ENCODE measurements at places on chromosomes 12 and 14. TPM values are rescaled to one million over a fixed set of nuclear protein-coding genes. Genes with fewer than 3 reads are reported as not detected.

- DNase-seq, result no peak
These were observed 8.2 kb downstream of the GNPNAT1 start for GRCh38 chr14:52783206-52783605.

VCPKMT gene
- 10.0 TPM for total RNA-seq

SOAT2 gene
- total RNA-seq, result not detected

DNA sequence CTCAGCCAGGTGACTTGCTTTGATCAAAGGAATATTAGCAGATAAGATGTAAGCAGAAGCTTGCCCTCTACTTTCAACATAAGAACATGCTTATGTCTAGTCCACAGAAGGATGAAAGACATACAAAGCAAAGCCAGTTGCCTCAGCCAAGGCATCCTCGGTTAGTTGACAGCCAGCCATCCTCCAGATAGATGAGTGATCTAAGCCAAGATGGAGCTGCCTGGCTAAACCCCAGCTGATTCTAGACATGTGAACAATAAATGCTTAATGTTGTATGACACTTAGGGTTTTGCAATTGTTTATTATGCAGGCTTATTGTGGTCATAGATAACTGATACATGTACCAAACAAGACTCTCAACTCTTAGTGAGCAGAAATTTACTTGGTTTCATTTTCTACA is 157.6 kb upstream of the TMTC2 start:
- no peak for DNase-seq

ACOT4 gene
- total RNA-seq, result 3.6 TPM

DNA sequence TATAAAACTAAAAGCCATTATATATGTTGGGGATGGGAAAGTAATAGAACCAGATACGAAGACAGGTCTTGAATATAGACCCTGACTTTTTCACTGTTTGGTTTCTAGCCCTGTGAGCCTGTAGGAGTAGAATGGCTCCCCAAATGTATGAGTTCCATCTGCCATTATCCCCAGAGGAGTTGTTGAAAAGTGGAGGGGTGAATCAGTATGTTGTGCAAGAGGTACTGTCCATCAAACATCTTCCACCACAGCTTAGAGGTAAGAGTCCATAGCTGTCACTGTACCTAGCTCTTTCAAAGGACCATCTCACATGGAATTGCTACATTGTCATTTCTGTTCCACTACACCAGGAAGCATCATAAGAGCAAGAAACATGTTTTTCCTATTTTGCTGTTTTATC is 1.1 kb downstream of the NCAPD2 start:
- DNase-seq, result peak; percentile 11

KRT2 gene
- total RNA-seq, result not detected

GRCh38 chr14:40074169-40074568 is 641.9 kb upstream of the FBXO33 start:
- DNase-seq, result no peak

NFATC4 gene
- total RNA-seq, result 10.6 TPM

DNA sequence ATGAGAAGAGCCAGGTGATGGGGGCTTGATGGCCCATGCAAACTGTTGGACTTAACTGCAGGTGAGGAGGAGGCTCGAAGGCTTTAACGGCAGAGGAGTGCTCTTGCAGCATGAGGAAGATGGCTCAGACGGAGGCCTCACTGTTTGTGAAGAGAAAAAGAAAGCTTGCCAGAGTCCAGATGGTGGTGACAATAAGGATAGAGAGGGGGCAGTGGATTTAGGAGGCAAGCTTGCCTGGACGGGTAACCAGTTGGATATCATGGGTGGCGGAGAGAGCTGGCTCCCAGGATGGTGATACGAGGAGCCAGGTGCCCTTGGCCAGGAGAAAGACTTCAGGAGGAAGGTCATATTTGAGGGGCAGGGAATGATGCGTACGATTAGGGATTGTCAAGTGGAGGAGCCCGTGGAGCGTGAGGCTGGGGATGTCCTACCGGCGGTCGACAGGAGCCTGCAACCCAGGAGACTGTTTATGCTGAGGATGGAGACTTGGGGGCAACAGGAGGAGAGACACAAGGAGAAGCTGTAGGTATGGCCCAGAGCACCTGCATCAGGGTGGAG is 71.8 kb downstream of the CACNA1C start:
- DNase-seq, result no peak

- DNase-seq, result no peak
These were observed 2.0 kb downstream of the SLC7A8 start for GRCh38 chr14:23181453-23181852.

- DNase-seq, result peak; percentile 92
These were observed 135.1 kb downstream of the TMEM30B start for GRCh38 chr14:61145903-61146481.

- no peak for DNase-seq
These were observed 1666.7 kb upstream of the FLRT2 start for GRCh38 chr14:83863042-83863774.

GRCh38 chr14:26730929-26731618 is 133.2 kb upstream of the NOVA1 start:
- peak; percentile 2 for DNase-seq

DNA sequence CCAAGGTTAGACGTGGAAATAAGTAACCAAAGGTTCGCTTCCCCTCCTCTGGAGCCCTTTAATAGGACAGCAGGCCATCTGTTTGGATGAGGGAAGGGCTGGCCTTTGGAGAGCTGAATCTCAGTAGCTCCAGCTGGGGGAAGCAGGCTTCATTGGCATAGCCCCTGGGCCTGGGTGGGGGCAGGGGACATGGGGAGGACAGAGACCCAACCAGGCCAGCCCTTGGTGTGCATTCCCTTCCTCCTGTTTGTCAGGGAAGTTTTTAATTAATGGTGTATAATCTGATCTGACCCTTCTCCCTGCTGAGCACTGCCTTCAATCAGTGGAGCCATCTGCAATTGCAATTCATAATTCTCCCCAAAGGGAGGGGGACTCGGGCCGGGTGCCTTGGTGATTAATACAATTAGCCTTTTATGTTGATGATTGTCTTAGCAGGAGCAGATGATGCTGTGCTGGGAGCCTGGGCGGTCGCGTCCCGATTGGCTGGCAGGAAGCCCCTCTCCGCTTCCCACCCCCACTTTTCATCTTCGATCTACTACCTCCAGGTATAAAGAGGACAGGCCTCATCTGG is 6.4 kb downstream of the AQP6 start:
- DNase-seq, result no peak

GALNT8 gene
- total RNA-seq, result not detected

DNA sequence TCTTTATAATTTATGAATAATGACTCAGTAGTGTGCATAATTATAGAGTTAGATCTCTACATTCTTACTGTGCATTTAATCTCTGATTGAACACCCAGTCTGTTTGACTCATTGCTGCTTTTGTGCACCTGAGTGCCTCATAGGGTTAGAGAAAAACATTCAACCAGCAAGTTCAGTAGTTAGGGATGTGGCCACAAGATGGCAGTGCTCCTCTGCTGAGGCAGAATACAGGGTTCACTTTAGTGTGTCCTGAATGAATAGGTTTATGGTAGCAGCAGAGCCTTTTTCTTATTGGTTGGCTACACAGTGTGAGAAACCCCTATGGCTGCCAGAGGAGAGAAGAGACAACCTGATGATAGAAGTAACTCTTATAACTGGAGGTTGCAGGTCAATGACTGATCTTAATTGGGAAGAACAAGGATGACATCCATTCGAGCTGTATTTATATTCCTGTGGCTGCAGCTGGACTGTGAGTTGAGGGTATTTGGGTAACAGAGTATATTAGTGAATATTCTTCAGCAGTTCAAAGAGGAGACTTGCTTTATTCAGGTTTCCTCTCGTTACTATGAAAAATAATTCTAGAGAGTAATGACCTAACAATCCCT is 194.9 kb upstream of the OR4E1 start:
- peak; percentile 25 for DNase-seq

DNA sequence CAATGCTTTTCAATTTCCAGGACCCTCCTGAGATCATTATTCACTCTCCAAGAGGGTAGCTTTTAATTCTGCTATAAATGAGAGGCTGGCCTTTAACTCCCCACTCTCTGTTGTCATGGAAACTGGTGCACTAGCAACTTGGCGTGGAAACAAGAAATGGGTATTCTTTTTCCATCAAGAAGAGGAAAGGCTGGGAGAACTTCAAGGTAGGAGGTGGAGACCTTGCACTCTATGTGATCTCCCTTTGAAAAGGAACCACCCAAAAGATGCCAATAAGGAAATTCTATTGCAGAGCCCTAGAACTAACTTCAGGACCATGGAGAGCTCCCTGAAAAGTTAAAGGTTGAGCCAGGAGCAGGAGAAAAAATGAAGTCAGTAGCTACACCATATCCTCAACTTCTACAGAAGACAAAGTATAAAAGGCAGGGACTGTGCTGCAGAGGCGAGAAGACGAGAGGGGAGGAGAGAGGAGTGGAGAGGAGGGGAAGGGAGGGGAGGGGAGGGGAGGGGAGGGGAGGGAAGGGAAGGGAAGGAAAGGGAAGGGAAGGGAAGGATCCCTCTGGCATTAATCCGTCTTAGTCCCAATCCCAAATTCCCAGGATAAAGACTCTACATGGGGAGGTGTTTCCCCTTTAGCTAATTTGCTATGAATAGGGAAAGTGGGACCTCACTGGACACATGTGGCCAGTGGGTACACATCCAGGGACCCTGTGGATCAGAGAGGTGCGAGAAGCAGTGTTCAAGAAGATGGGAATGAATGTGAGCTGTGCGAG is 46.7 kb upstream of the FICD start:
- DNase-seq, result peak; percentile 41

GRCh38 chr12:95168746-95169145 is 48.5 kb downstream of the FGD6 start:
- DNase-seq, result no peak

DNA sequence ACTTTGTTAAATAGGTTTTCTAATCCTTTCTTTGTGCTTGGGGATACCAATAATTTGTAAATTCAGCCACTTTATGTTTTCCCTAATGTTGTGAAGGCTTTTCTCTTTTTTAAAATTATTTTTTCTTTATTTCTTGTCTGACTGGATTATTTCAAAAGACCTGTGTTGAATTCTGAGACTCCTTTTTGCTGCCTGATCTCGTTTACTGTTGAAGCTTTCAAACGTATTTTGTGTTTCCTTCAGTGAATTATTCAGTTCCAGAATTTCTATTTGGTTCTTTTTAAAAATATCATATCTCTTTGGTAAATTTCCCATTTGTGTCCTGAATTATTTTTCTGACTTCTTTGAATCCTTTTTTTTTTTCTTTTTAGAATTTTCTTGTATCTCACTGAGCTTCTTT is 241.6 kb downstream of the LRIG3 start:
- no peak for DNase-seq

OAS2 gene
- 19.4 TPM for total RNA-seq

SLCO1B1 gene
- total RNA-seq, result not detected

P2RX2 gene
- not detected for total RNA-seq

ASCL1 gene
- total RNA-seq, result not detected

GRCh38 chr12:65823513-65824375 is 539 bp upstream of the HMGA2 start:
- peak; percentile 76 for DNase-seq

GPD1 gene
- 0.39 TPM for total RNA-seq

All from RPMI7951 (cell line).